ENCODE measurements at places on chromosomes 16 and 17. TPM values are rescaled to one million over a fixed set of nuclear protein-coding genes. Genes with fewer than 3 reads are reported as not detected.

GRCh38 chr17:48804936-48805411 is 12.1 kb downstream of the TTLL6 start:
- no peaks in the 10 kb centered on the region for H3K4me1 ChIP-seq
- H3K36me3 ChIP-seq = no peaks in the 10 kb centered on the region
- no peak overlapping the region for H3K4me3 ChIP-seq
- H3K27me3 ChIP-seq = peaks cover 16% of the 10 kb centered on the region

DNA sequence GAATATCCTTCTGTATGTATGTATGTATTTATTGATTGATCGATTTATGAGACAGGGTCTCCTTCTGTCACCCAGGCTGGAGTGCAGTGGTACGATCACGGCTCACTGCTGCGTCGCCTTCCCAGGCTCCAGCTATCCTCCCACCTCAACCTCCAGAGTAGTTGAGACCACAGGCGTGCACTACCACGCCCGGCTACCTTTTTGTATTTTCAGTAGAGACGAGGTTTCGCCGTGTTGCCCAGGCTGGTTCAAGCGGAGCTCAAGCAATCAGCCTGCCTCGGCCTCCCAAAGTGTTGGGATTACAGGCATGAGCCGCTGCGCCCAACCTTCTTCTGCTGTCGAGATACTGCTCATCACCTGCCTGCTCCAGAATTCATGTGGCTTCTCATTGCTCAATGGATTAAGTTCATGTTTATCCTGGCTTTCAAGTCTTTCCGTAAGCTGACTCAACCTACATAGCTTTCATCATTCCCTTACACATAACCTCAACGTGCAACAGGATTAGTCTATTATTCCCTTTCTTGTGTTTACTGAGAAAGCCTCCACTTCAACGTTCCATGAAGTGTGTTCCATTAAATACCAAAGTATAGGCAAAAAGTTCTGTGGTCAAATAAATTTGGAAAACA is 13.6 kb downstream of the TAC4 start:
- peaks cover 28% of the 10 kb centered on the region for H3K36me3 ChIP-seq
- no peak overlapping the region for H3K4me3 ChIP-seq
- no peak for DNase-seq
- peaks cover 5% of the 10 kb centered on the region for H3K4me1 ChIP-seq
- no peaks in the 10 kb centered on the region for H3K27me3 ChIP-seq

DNA sequence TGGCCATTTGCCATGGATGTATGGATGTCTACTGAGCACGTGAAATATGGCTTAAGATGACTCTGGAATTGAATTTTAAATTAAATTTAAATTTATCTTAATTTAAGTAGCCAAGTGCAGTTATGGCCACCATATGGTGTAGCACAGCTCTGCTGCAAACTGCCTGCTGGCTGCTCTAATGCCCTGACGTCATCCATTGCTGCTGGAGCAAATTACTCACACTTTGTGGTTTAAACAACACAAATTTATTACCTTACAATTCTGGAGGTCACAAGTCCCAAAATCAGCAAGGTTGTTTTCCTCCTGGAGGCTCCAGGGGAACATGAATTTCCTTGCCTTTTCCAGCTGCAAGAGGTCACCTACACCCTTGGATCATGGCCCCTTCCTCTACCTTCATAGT is 679.3 kb upstream of the EEF2KMT start:
- peaks cover 17% of the 10 kb centered on the region for H3K27me3 ChIP-seq
- DNase-seq = no peak
- H3K36me3 ChIP-seq = no peaks in the 10 kb centered on the region
- H3K27ac ChIP-seq = no peak overlapping the region
- H3K4me3 ChIP-seq = no peak overlapping the region

DNA sequence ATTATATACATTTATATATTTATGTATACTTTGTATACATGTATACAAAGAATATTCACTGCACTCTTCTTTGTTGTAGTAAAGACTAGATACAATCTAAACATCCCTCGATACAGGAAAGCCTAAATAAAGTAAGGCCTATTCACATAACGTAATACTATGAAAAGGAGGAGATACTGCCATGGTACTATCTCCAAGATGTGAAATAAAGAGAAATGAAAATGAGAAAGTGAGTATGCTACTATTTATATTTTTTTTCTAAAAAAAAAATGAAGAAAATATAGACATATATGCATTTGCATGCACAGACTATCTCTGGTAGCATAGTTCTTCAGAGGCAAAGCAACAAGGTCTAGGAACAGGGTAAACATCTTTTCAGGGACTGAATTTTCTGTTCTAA is 19.4 kb downstream of the CFDP1 start:
- no peaks in the 10 kb centered on the region for H3K27me3 ChIP-seq
- no peaks in the 10 kb centered on the region for H3K4me1 ChIP-seq
- H3K27ac ChIP-seq = no peak overlapping the region
- H3K36me3 ChIP-seq = no peaks in the 10 kb centered on the region

DNA sequence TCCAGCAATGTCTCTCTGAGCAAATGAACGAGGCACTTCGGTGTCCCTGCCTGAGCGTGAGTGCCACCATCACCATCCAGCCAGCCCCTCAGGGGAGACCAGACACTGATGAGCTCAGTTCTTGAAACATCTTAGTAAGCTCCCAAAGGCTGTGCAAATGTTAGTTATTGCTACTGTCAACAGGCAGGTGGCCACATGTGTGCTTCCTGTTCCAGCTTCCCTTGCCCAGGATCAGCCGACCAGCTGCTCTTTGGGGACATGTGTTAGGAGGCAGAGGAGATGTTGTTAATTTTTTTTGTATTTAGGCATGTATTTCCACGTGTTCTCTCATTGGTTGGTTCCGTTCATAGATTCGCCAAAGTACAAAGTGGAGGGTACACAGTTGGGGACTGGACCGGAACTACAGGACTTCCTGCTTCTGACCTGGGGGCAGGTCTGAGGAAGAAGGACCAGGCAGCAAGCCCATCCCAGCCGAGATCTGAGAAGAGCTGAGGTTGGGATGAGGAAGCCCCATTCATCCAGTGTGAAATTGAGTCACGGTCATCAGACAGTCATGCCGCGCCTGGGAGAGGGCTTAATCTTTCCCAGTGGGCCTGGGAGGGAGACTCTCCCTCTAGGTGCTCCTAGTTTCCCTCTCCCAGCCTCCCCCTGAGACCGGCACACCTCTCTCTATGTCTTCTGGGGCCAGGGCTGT is 3.8 kb downstream of the TTYH2 start:
- no peak for DNase-seq
- H3K27ac ChIP-seq = no peak overlapping the region
- H3K4me1 ChIP-seq = peaks cover 4% of the 10 kb centered on the region

GRCh38 chr17:74354123-74354522 is 7.5 kb downstream of the BTBD17 start:
- H3K4me3 ChIP-seq = no peak overlapping the region
- DNase-seq = no peak
- H3K27ac ChIP-seq = no peak overlapping the region
- H3K4me1 ChIP-seq = no peaks in the 10 kb centered on the region
- peaks cover 65% of the 10 kb centered on the region for H3K27me3 ChIP-seq

- H3K4me1 ChIP-seq = no peaks in the 10 kb centered on the region
- H3K27ac ChIP-seq = no peak overlapping the region
- no peaks in the 10 kb centered on the region for H3K27me3 ChIP-seq
- no peak for DNase-seq
- H3K36me3 ChIP-seq = peaks cover 13% of the 10 kb centered on the region
- H3K4me3 ChIP-seq = no peak overlapping the region
Measured at GRCh38 chr16:28984091-28984490, 761 bp upstream of the LAT start.

GRCh38 chr16:11007714-11008280 is 63.4 kb downstream of the CLEC16A start:
- H3K36me3 ChIP-seq = no peaks in the 10 kb centered on the region
- DNase-seq = no peak
- H3K4me1 ChIP-seq = no peaks in the 10 kb centered on the region

- no peaks in the 10 kb centered on the region for H3K4me1 ChIP-seq
- no peak for DNase-seq
- H3K27me3 ChIP-seq = no peaks in the 10 kb centered on the region
- no peak overlapping the region for H3K27ac ChIP-seq
Measured at GRCh38 chr17:56441308-56441707, 152.2 kb upstream of the NOG start.

- H3K27ac ChIP-seq = no peak overlapping the region
- H3K27me3 ChIP-seq = no peaks in the 10 kb centered on the region
- H3K4me1 ChIP-seq = no peaks in the 10 kb centered on the region
- H3K36me3 ChIP-seq = no peaks in the 10 kb centered on the region
Measured at GRCh38 chr16:62249069-62249468, 212.8 kb upstream of the CDH8 start.

DNA sequence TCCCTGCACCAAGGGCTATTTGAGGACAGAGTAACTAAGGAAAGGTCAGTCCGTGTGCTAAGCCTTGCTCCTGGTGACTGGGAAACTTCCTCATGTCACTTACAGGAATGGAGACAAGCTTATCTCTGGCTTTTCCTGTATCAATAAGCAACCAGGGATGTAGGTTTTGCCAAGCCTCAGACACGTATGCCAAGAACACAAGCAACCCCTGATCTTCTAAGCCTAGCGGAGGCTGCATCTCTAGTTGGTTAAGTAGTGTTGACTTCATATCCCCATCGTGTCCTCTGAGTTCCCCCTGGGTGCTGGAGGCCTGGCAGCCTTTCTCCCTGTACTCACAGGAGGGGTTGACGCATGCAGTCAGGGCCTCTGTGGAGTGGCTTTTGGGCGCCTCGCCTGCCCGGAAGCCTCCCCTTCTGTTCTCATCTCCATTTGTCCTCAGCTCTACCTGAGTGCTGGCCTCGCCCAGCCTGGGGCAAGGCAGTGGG is 1.4 kb upstream of the C1QTNF1 start:
- peaks cover 64% of the 10 kb centered on the region for H3K4me1 ChIP-seq
- H3K27ac ChIP-seq = no peak overlapping the region
- no peak overlapping the region for H3K4me3 ChIP-seq
- no peaks in the 10 kb centered on the region for H3K36me3 ChIP-seq
- no peaks in the 10 kb centered on the region for H3K27me3 ChIP-seq

GRCh38 chr16:27822529-27822928 is 241.0 kb downstream of the GSG1L start:
- peaks cover 87% of the 10 kb centered on the region for H3K27me3 ChIP-seq
- no peaks in the 10 kb centered on the region for H3K4me1 ChIP-seq
- DNase-seq = no peak
- no peak overlapping the region for H3K27ac ChIP-seq

DNA sequence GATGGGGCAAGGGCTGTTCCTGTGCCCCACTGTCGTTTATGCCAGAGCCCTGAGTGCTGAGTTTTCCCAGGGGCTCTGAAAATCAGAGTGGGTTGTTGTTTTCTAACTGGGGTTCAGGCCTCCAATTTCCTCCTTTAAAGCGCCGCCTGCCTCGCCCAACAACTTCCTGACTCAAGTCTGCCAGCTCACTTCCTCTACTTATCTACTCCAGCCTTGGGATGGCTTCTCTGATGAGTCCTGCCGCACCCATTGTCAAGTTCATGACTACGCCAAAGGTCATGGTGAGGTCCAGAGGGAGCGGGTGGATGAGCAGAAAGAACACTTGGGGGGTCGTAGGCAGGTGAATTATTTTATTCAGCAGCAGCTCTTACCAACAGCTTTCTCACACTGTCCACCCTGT is 104.7 kb downstream of the UTP18 start:
- no peak overlapping the region for H3K27ac ChIP-seq
- no peak for DNase-seq
- H3K36me3 ChIP-seq = no peaks in the 10 kb centered on the region
- H3K4me1 ChIP-seq = no peaks in the 10 kb centered on the region
- H3K4me3 ChIP-seq = no peak overlapping the region
- peaks cover 84% of the 10 kb centered on the region for H3K27me3 ChIP-seq

DNA sequence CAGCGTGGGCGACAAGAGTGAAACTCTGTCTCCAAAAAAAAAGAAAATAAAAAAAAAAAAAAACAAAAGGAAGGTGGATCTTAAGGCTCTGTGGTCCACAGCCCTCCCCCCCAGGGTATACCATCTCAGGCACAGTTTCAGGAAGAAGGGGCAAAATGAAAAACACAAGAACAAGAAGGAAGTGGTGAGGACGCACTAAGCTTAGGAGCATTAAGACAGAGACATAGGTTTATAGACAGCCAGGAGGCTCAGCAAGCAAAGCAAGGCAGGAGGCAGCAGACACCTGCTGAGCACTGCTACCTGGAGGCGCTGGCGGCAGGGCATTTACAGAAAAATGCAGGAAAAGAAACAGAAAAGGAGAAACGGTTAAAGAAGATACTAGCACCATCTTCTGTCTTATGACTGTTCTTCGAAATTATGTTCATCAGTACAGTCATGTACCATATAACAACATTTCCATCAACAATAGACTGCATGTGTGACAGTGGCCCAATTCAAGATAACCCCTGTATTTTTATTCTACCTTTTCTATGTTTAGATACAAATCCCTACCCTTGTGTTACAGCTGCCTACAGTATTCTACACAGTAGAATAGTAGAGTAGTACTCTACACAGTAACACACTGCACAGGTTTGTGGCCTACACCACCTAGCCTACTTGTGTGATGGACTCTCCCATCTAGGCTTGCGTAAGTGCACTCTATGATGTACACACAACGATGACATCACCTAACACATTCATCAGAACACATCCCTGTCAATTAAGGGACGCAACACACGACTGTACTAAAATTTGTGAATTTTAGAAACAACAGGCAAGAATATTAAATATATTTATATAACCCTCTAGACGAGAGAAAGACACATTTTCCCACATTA is 62.5 kb downstream of the XPO6 start:
- H3K4me3 ChIP-seq = no peak overlapping the region
- peaks cover 44% of the 10 kb centered on the region for H3K36me3 ChIP-seq
- no peak overlapping the region for H3K27ac ChIP-seq
- H3K4me1 ChIP-seq = no peaks in the 10 kb centered on the region

DNA sequence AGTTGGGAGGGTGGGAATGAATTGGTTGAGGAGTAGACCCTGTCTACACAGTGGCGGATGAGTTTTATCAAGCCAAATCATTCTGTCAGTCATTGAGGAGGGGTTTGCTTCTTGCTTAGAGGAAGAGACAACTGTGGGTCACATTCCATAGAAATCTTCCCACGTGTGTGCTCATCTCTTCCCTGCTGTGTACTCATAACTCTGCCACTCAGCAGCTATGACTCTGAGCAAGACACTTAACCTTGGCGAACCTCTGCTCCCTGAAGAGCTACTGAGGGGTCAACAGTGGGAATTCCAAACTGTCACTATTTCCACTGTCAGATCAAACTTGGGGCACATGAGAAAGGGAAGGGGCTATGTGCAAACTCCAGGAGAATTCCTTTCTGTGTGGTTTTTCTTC is 72.6 kb upstream of the COX10 start:
- H3K4me1 ChIP-seq = no peaks in the 10 kb centered on the region
- H3K4me3 ChIP-seq = no peak overlapping the region
- no peaks in the 10 kb centered on the region for H3K36me3 ChIP-seq
- no peak overlapping the region for H3K27ac ChIP-seq

GRCh38 chr17:57535249-57535966 is 209.7 kb downstream of the CCDC182 start:
- no peaks in the 10 kb centered on the region for H3K36me3 ChIP-seq
- H3K4me1 ChIP-seq = no peaks in the 10 kb centered on the region
- no peak overlapping the region for H3K4me3 ChIP-seq
- no peak for DNase-seq
- H3K27ac ChIP-seq = no peak overlapping the region
- H3K27me3 ChIP-seq = peaks cover 7% of the 10 kb centered on the region

Gene PRDM7
- total RNA-seq = not detected

Gene CLEC3A
- total RNA-seq = not detected

Gene HSF4
- total RNA-seq = 100 TPM

Gene PRAC2
- not detected for total RNA-seq

Gene DPEP3
- total RNA-seq = not detected

Gene TBC1D3L
- total RNA-seq = 33.5 TPM

Gene EVPLL
- 5.7 TPM for total RNA-seq
